ENCODE measurements at places on chromosomes 5 and 9.

- no peak for DNase-seq
Measured at GRCh38 chr9:133141833-133142595, 21.0 kb upstream of the RALGDS start.

DNA sequence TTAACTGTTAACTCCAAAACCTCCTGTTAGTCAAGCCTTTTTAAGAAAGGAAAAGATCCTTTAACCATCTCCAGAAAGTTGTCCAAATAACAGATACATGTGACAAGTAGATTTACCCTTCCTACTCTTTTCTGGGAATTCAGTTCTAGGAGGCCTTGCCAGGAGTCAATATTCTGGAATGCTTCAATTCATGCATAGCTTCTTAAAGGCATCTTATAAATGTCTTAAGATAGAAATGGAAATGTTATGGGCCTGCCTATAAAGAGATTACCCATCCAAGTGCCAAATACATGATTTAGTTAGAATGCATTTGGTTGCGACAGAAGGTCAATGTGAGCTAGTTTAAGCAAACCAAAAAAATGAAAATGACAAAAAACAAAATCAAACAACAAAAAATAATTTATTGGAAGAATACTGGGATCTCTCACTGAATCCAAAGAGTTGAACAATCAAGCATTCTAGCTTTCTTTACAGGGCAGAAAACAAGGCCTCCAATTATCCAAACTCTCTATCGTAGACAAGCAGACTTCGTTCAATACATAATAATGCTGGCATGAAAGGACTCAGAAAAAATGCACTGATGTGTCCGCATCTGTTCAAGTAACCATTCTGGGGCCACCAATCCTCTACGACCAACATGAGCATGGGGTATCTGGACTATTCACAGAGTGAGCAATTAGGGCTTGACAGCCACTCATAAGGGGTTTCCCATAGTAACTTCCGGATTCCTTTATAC lies 188.6 kb downstream of the CTNND2 start:
- no peak for DNase-seq

DNA sequence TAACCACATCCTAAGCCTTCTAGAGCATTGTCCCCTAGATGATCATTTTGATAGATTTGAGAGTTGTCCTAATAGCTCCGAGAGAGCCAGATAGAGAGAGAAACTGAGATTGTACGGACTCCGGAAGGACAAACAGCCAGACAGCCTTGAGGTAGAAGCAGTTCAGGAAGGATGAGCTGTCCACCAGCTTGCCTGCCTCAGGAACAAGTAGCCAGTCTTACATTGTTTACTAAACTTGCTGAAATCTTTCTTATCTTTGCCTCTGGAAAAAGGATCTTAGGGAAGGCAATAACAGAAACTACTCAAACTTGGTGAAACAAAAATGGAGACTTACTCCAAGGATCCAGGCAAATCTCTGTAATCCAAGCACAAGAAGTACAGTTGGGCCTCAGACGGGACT lies 39.0 kb upstream of the SAP30L start:
- no peak for DNase-seq

- DNase-seq = no peak
Measured at GRCh38 chr5:96114736-96115135, 153.1 kb upstream of the ELL2 start.

- no peak for DNase-seq
Measured at GRCh38 chr9:121814594-121814993, 163.2 kb downstream of the DAB2IP start.

- no peak for DNase-seq
Measured at GRCh38 chr5:148382961-148383360, 797 bp upstream of the FBXO38 start.

- DNase-seq = no peak
Measured at GRCh38 chr9:136088939-136089696, 6.0 kb downstream of the NACC2 start.

- no peak for DNase-seq
Measured at GRCh38 chr5:138653502-138653901, 78.3 kb upstream of the HSPA9 start.

- no peak for DNase-seq
Measured at GRCh38 chr9:69141851-69142250, 32.2 kb upstream of the TJP2 start.

- no peak for DNase-seq
Measured at GRCh38 chr5:13186177-13186576, 758.3 kb downstream of the DNAH5 start.

GRCh38 chr9:83473488-83473971 lies 64.7 kb downstream of the FRMD3 start:
- DNase-seq = no peak

DNA sequence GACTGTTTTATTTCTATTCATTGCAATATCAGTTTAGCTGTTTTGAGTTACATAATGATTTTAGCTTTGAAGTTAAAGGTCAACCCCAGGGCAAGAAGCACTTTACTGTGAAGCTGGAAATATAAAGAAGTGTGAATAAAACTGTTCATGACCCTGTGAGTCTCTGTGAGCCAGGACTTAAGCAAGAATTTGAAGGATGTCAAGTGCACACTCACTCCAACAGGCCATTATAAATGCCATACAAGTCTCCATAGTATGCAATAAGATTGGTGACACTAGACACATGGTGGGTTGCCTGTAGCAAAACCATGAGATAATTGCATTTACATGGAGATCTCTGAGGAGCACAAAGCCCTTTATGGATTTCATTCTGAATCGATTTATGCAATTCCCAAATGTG lies 318.7 kb upstream of the ITGA1 start:
- DNase-seq = no peak

DNA sequence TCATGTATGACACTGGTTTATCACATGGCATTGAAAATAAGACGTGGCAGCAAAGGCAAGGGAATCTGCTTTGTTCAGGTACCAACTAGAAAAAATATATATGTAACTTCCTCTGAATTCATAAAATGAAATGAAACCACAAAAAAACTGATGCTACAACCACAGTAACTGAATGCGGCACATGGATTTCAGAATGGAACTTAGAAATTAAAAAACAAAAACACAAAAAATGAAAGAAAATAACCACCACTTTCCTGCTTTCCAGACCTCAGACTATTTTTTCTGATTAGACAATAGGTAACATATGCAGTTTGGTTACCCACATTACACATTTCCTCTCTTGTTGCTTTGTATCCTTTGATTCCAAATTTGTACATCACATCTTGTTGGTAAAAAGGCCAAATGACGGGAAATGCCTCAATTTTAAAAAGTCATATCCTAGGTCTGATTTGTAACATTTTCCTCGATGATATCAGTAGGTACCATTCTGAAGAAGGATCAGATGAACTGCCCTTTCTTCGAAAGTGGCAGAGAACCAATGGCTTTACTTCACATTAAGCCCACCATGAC lies 18.1 kb upstream of the PDCL start:
- no peak for DNase-seq

DNA sequence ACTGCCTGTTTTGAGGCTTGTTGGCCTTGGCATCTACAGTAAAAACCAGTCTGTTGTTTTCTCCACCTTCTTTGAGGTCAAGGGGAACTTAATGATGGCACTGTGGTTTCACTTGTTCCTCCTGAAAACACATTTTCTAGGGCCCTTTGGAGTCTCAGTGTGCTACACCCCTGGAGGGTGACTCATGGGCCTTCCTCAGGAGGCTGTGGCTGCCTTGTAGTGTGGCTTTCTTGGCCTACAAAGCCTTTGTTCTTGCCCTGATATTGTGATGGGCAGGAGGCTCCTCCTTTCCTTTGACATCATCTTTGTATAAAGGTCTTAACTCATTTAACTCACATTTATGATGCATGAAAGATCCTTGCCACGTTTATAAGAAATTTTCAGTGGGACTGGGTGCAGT lies 56.3 kb upstream of the GPBP1 start:
- no peak for DNase-seq

DNA sequence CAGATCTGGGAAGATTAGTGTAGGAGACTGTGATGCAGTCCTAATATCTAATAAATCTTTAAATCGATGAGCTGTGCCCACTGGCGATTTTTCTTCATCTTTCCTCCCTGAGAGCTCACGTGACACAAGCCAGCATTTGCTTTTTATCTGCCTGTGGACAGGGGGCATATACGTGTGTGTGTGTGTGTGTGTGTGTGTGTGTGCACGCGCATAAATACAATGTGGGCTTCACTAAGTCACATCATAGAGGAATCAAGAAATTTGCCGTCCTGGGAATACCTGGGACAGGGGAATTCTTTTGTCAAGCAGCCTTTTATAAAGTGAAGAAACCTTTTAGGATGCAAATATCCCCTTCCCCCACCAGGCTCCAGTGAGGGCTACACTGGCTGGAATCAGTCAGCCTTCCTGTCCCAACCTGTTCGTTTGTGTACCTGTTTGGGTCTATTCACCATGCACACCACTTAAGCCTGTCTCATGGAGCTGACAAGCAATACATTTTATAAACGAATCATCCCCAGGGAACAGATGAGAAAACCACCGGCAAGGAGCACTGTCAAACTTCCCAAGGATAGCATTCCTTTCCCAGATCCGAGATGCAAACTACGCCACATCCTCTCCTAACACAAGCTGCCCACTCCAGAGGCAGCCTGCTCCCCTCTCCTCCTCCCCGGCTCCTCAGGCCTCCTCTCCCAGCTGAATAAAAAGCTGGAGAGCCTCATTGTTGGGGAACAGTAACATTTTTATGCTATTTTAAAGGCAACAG lies 2.7 kb downstream of the EPB41L4B start:
- no peak for DNase-seq

GRCh38 chr9:124297551-124297901 lies 39.8 kb downstream of the NEK6 start:
- peak; percentile 84 for DNase-seq

DNA sequence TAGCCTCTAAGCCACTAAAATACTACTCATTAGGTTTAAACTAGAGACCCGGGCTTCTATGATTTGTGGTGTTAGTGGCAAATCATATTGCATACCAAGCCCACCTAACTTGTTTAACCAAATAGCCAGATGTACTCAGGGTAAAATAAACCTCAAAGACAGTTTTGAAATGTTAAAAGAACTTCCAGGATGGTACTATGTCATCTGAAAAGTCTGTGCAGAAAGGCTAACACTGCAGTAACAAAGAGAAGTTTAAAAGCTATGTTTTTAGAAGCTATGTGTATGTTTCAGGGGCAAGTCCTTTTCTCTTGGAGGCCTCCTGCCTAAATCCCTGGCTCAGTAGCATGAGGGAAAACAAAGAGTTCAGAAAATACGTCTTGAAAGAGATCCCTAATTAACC lies 84.9 kb upstream of the IL7R start:
- no peak for DNase-seq

DNA sequence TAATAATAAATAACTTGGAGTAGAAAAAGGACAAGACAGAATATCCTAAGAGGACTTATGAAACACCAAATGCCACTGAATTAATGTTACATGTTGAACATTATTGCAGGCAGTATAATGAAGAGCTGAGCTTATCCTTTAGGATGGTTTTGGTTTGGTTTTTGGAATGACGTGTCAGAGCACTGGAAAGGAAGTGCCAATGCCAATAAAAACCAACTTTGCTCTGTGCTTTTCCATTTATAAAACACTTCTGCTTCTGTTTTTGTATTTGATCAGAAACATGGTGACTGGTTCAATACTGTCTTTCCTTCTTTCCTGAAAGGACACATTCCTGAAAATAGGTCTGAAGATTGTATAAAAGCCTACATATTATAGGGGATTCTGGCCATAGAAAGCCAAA lies 4.2 kb downstream of the MEGF10 start:
- no peak for DNase-seq

GRCh38 chr9:129555512-129556215 lies 65.2 kb downstream of the C9orf50 start:
- no peak for DNase-seq

DNA sequence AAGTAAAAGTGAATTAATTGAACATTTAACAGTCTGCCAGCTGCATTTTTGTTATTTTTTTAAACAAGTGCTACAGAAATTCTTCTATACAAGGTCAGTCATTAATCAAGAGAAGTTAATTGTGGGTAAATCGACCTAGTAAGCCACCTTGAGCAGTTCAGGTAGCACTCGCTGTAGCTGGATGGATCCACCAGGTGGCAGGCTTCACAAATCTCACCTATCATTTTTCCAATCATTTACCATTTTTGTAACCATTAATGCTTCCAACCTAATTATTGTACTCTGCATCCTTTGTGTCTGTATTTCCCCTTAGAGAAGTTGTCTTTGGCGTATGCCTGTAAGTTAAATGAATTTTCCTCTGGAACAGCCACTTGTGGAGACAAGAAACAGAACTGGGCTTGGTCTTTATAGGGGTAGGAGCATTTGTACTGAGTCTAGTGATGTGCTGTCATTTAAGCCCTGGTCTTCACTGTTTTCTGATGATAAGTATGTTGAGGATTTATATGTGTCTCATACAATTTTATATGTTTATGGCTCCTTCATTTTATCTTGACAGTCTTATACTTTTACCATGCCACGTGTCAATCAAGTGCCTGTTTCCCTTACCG lies 39.5 kb downstream of the CD180 start:
- DNase-seq = no peak

Data from glomerular endothelial cell (primary cell).